Forelimb muscle (tissue), 1 donor: ENCODE measurements at places on chromosomes 5 and 9. TPM values are rescaled to one million over a fixed set of nuclear protein-coding genes. Genes with fewer than 3 reads are reported as not detected.

The UBE2QL1 gene
- 3.1 TPM for polyA plus RNA-seq

GRCh38 chr9:129491487-129491855 is 129.4 kb downstream of the C9orf50 start:
- DNase-seq, result no peak

GRCh38 chr9:38687389-38687842 is 32.5 kb downstream of the FAM240B start:
- no peak for DNase-seq

GRCh38 chr5:1923766-1924165 is 41.0 kb upstream of the IRX4 start:
- no peak for DNase-seq

DNA sequence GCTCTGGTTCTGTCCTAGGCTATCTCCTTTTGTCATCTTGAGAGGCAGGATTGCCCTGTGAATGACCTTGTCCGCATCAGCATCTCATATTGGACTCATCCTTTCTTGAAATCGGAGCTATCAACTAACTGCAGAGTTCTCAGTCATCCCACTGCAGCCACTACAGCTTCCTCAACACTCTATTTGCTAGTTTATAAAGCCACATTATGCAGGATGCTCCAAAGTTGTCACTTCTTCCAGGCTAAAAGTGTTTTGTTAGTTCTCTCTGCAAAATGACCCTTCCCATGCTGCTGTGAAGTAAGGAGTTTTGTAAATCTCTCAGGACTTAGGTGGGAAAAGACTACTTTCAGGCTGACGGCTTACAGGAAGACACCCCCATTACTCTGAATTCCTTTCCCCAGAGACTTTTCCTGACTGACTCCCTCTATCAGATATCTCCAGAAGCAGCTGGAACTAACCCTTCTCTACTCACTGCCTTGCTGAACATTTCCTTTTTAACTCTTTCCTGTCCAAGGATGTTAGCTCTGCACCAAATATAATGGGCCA is 257.6 kb downstream of the NFIB start:
- no peak for DNase-seq

GRCh38 chr5:1651971-1652872 is 128.5 kb upstream of the LPCAT1 start:
- no peak for DNase-seq

GRCh38 chr9:93107151-93107824 is 11.3 kb downstream of the CARD19 start:
- no peak for DNase-seq

- peak; percentile 28 for DNase-seq
Measured at GRCh38 chr5:93800988-93801811, 59.8 kb upstream of the POU5F2 start.

- DNase-seq, result no peak
Measured at GRCh38 chr5:77015938-77016569, 14.2 kb upstream of the AGGF1 start.

DNA sequence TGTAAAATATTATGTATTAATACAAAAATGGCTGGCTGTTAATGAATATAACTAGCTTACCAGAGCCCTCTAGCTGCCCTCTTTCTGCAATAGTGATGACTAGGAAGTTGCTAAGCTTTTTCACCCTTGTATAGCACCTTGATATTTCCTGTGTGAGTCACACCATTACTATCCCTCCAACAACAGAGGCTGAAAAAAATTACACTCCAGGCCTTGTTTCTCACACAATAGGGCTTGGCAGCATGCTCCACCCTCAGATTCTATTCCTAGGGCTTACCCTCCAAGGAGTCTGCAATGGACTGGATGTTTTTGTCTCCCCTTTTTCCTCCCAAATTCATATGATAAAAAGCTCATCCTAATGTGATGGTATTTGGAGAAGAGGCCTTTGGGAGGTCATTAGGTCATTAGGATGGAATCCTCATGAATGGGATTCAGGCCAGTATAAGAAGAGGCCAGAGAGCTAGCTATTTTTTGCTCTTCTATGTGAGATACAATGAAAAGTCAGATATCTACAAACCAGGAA is 184.6 kb upstream of the MAP1B start:
- DNase-seq, result peak; percentile 25
